ENCODE measurements at places on chromosomes 1 and 21. TPM values are rescaled to one million over a fixed set of nuclear protein-coding genes. Genes with fewer than 3 reads are reported as not detected.

DNA sequence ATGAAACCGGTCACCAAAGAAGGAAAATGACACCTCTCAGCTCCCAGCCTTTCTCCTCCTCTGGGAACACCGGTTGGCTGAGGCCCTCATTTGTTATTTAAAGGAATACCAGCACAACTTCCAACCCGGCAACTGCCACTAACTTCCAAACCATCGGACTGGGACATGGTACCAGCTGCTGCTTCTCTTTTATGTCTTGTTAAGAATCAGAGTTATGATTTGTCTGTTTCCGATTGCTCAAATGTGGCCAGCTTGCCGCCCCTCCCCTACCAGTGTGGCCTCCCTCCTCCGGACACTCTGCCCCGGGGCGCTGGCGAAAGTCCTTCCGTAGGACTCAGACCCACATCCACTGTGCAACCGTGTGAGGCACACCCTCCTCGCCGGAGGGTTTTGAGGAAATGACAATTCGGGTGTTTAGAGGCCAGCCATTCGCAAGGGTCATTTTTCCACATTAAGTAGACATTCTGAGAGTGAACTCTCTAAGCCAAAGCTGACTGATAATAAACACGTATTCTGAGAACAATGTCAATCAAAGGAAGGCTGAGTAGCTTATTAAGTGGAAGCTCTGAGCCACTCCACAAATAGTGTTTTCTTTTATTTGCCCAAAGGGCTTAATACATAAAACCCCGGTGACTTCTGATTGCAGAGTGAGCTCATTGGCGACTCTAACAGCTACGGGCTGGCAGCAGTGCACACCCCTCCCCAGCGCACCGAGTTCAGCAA lies 5.5 kb downstream of the RIPK4 start:
- peak; percentile 57 for DNase-seq

The SPRR2E gene
- not detected for total RNA-seq

The CCDC17 gene
- total RNA-seq = 2.7 TPM

The SERINC2 gene
- 69.1 TPM for total RNA-seq

The UBE2U gene
- not detected for total RNA-seq

DNA sequence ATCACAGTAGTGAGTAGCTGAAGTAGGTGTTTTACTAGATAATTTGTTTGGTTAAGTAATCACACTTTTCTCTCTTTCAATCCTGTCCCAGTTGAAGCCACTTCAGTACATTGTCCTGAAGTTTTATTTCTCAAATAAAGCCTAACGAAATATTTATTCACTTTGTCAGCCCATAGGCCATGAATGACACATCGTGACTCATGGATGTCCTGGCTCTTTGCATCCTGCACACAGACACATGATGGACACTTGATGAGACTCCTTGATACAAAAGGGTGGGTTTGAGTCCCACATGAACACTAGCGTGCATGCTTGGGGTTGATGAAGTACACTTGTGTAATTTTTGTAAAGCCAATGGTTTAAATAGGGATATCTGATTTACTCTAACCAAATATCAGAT lies 22.7 kb upstream of the LAMC2 start:
- DNase-seq = no peak

DNA sequence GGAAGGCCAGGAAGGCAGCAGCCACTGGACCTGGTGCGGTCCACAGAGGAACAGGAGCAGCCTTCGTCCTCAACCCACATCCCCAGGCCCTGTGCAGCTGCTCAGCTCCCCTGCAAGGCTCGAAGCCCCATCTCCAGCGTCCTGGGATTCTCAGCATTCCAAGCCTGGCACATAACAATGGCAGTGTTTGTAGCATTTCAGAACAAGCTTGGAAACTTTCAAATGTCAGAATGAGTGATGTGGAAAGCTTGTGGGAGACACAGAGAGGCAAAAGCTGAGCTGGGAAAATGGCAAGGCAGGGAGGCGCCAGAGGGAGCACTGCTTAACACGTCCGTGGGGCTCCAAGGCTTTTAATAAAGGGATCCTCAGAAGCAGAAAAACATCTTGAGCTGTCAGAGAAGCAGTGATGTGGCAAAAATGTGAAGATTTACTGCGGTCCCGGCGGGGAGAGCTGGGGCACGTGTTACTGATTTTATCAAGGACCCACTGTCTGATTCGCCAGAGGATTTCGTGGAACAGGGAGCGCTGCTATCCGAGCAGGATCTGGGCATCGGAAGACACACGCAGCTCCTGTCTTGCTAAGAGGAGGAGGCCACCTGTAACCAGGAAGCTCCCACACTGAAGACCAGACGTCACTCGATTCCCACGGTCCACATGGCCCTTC lies 38.1 kb downstream of the TOMM20 start:
- DNase-seq = no peak

GRCh38 chr1:178490967-178491366 lies 5.8 kb downstream of the CLEC20A start:
- DNase-seq = no peak

The ZNF697 gene
- 3.6 TPM for total RNA-seq

GRCh38 chr1:205270764-205271163 lies 43.0 kb downstream of the TMCC2 start:
- DNase-seq = no peak

- DNase-seq = no peak
These were observed 296.6 kb downstream of the OMA1 start for GRCh38 chr1:58249737-58250586.

- no peak for DNase-seq
These were observed 15.3 kb downstream of the SRSF4 start for GRCh38 chr1:29166291-29166878.

DNA sequence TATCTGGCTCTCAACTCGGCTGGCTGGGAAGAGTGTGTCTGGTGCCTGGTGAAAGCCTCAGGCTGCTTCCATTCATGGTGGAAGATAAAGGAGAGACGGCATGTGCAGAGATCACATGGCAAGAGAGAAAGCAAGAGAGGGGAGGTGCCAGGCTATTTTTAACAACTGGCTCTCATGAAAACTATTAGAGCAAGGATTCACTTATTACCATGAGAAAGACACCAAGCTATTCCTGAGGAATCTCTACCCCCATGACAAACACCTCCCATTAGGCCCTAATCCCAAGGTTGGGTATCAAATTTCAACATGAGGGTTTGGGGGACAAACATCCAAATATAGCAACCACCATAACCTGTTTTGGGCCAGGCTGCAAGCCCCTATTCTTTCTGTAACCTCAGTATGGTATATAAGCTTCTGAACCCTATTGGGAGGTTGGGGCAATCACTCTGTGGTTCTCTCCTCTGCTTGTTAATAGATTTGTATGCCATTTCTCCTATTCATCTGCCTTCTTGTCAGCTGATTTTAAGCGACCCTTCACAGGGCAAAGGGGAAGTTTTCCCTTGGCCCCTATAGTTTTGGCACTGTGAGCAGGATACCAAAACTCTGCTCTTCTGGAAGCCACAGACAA lies 179.0 kb upstream of the TNR start:
- DNase-seq = no peak

DNA sequence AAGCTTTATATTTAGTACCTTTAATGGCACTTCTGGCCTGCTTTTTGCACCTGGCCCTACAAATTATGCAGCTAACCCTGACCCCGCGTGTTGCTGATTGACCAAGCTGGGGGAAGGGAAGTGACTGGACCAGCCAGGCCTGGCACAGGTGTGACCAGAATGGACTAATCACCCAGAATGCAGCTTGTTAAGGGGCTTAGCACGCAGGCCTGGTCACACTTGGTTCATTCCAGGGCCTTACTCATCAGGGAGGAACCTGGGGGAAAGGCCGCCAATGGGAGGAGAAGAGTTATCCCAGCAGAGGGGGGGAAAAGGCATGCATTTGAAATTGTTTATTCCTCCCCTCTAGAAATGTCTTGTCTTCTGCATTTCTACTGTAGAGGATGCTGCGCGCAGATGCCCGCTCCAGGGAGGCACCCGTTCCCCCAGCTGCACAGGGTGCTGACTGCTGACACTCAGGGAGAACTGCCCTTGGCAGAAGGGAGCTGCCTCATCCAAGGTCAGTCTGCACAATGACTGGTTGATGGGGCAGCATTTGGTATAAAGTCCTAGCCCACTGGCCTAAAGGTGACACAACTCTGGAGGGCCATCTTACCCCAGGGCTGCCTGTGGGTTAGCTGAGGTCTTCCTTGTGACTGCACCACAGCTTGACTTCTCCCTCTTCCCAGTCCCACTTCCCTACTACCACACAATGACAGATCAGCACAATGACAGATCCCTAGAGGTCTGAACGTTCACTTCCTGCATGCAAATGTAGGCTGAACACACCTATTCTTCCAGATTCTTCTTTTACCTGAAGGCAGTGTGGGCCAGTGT lies 29.0 kb downstream of the DHCR24 start:
- DNase-seq = peak; percentile 74

DNA sequence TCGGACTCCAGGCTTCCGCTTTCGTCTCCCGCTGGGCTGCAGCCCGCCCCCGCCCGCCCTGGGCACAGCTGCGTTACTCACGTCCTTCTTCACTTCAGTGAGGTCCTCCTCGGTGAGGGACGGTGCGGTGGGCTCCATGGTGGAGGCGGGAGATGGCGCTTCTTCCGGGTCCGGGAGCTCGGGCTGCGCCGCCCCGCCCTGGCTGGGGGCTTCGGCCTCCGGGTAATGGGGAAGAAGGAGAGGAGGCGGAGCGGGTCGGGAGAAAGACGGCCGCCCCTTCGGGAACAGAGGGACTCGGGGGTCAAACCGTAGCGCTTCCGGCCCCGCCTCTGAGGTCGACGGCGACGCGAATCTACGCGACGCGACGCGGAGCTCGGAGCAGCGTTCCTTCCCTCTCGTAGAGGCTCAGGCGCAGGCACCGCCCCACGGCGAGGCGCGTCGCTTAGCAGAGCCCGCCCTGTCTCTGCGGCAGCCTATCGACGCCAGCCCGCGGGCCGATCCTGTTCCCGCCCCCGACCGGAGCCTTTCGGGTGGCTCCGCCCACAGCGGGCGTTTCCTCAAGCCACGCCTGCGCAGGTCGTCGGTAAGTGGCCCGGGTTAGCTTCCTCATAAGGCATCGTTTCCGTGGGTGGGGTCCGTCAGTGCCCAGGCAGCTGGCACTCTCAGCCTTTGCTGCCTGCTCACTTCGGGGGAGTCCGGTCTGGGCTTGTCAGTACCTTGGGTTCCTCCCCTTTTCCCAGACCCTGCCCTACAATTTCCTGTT lies at the start of gene BCL10:
BCL10 (minus strand) TSS at position 418 of the 763 bp plus-strand sequence; CDS start at position 138, 280 bp downstream.
- peak; percentile 99 for DNase-seq

Data from left lobe of liver (tissue), 2 donors.